Thymus (tissue), 14 donors: ENCODE measurements at places on chromosomes 13 and 19.

GRCh38 chr13:114100446-114101357, 31.7 kb downstream of the RASA3 start:
- no peak for DNase-seq

- no peak for DNase-seq
Measured at GRCh38 chr13:67013709-67014108, 216.4 kb downstream of the PCDH9 start.

GRCh38 chr19:55660991-55661390, 6.2 kb downstream of the U2AF2 start:
- DNase-seq: no peak

GRCh38 chr13:30038884-30039283, 188.5 kb upstream of the UBL3 start:
- no peak for DNase-seq

DNA sequence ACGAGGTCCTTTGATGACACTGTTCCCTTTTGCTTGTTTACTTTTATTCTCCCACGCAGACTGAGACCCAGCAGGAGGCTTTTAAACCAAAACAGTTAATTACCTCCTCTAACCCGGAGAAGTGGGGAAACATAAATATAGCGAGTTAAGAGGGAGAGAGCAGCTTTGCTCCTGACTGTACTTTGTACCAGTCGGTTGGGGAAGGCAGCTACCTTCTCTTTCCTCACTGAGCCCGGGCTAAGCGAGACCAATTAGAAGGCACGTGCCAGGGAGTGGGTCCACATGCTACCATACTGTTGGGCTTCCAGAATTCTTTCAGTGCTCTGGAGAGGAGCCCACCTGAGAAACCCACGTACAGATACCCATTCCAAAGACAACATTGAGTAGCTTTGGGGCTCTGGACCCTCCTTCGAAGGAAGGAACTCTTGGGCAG, 124.2 kb downstream of the ZIC5 start:
- no peak for DNase-seq

GRCh38 chr13:47890146-47890814, 110.8 kb downstream of the SUCLA2 start:
- DNase-seq: no peak

- DNase-seq: no peak
Measured at GRCh38 chr13:56687131-56687530, 453.6 kb upstream of the PRR20A start.

DNA sequence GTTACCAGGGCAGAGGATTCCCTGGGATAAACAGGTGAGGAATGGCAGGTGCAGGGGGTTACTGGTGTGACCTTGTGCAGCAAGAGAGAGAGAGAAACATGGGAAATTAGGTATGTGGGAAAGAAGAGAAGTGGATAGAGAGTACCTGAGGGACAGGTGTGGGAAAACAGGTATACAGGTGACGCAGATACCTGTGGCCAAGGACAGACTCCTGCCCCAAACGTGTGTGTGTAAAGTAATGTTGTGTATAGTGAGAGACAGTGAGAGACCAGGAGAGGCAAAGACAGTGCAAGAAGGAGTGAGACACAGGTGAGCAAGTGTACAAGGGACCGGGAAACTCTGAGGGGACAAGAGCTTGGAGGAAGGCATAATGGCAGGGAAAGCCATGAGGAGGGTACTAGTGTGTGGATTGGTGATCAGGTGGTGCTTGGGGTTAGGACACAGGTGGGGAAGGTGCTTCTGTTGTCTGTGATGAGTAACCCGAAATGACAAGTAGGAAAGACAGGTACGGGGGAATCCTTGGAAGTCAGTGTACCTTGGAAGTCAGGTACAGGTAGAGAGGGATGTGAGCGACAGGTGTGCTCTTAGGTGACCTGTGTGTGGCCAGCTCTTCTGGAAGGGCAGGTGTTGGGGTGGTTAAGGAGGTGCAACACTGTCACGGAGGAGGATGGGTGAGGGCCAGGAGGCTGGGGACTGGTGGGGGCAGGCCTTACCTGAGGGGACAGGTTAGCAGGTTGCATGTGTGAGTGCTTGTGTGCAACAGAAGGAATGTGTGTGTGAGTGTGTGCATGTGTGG, 2.8 kb downstream of the ERFL start:
- no peak for DNase-seq

GRCh38 chr13:77733674-77734073, 36.2 kb downstream of the SLAIN1 start:
- DNase-seq: no peak

- DNase-seq: no peak
Measured at GRCh38 chr13:46022481-46022880, 30.1 kb downstream of the ZC3H13 start.
